ENCODE measurements at places on chromosomes 13 and 19. TPM values are rescaled to one million over a fixed set of nuclear protein-coding genes. Genes with fewer than 3 reads are reported as not detected.

- DNase-seq = no peak
- no peaks in the 10 kb centered on the region for H3K27me3 ChIP-seq
- no peaks in the 10 kb centered on the region for H3K36me3 ChIP-seq
- no peaks in the 10 kb centered on the region for H3K4me1 ChIP-seq
- H3K27ac ChIP-seq = no peak overlapping the region
These were observed 168.4 kb downstream of the ZIC5 start for GRCh38 chr13:99803141-99803540.

- no peak for DNase-seq
- peaks cover under 1% of the 10 kb centered on the region for H3K36me3 ChIP-seq
- H3K4me1 ChIP-seq = no peaks in the 10 kb centered on the region
These were observed at the start of gene ACP4 for GRCh38 chr19:50790396-50790795. ACP4 (plus strand) TSS chr19:50790415; CDS start chr19:50790415, 0 bp downstream.

- H3K36me3 ChIP-seq = no peaks in the 10 kb centered on the region
- DNase-seq = no peak
- H3K4me3 ChIP-seq = no peak overlapping the region
- H3K27ac ChIP-seq = no peak overlapping the region
These were observed 3.7 kb downstream of the ATP8B3 start for GRCh38 chr19:1808395-1808731.

Gene APOC1
- total RNA-seq = not detected

Gene SULT2B1
- not detected for total RNA-seq

Gene SKA3
- total RNA-seq = 35.0 TPM

Gene CGB5
- not detected for total RNA-seq

Gene DENND1C
- total RNA-seq = 118 TPM
